Suppressor macrophage treated with lipopolysaccharide for 1 hour (primary cell): ENCODE measurements at places on chromosomes 1 and 21.

- no peak for DNase-seq
Observed at GRCh38 chr1:24167008-24167407, 20.1 kb downstream of the IFNLR1 start.

DNA sequence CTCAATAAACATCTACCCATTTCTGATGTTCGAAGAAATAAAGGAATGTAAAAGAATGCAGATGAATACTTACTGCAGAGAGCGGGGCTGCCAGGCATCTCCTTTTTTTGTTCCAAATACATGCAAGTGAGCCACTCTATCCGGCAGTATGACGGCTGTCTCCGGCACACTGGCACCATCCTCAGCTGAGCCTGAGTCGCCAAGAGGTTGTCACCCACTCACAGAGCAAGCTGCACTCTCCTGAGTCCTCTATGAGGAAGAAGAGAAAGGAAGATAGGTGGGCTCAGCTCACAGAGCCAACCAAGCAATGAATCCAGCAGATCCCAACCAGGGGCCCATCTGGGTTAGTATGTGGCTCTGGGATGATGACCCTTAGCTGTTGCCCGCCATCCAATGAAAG lies 65.3 kb downstream of the CD46 start:
- no peak for DNase-seq

DNA sequence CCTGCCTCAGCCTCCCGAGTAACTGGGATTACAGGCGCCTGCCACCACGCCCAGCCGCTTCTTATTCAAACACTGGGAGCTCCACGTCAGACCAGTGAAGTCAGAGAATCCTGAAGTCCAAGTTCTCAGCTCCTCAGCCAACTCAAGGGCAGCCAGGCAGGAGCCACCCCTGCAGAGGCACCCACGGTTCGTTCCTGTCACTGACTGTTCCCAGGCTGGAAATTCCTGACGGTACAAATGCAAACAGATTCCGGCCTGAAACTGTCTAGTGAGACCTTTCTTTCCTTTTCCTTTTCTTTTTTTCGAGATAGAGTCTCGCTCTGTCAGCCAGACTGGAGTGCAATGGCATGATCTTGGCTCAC lies 11.7 kb downstream of the SLC35E2B start:
- no peak for DNase-seq

DNA sequence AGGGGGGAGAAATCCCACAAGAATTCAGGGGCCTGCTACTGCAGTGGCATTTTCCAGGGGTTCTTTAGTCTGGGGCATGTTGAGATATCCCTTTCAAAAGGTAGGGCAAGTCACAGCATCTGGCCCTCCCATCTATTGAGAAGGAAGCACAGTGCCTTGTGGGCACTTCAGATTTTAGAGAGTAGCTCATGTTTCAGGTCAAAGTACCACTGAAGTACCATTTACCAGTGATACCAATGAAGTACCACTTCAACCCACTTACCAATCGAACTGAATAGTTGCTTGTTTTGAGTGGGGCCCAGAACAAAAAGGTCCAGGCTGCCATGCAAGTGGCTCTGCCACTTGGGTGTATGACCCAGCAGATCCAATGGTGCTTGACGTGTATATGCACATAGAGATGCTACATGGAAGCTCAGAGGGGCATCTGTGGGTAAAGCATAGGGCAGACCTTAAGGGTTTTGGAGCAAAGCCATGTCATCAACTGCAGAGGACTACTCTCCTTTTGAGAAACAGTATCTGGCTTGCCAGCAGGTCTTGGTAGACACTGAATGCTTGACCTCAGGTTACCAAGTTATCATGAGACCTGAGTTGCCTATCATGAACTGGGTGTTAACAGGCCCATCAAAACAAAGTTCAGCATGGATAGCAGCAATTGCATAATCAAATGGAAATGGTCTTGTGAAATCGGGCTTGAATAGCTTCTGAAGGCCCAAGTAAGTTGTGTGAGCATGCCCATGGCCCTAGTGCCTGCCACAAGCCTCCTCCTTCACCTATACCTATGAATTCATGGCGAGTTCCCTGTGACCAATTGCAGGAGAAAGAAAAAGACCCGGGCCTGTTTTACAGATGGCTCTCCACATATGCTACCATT lies 23.5 kb downstream of the PLA2G2D start:
- no peak for DNase-seq

DNA sequence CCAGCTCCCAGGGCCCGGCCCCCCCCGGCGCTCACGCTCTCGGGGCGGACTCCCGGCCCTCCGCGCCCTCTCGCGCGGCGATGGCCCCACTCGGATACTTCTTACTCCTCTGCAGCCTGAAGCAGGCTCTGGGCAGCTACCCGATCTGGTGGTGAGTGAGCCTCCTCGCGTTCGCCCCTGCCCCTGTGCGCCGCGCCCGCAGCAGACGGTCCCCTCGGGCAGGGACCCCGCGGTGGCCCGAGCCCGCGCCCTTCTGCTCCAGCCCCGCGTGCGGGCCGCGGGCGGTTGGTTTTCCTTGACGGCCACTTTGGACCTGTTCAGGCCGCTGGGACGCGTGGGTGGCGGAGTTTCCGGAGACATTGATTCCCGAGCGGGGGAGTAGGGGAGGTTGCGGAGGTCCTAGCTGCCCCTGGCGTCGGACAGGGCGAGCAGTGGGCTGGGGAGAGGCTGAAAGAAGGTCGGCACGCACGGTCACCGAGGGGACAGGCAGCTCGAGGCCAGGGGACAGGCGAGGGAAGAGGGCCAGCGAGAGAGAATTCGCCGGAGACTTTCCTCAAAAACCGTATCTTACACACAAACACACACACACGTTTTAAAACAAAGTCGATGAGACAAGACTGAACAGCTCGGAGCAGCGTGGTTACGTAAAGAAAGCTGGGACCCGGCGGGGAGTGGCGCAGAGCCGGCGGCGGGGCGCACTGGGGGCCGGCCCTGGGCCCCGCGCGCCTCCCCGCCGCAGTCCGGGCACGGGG lies 427 bp downstream of the WNT3A start:
- peak; percentile 27 for DNase-seq

DNA sequence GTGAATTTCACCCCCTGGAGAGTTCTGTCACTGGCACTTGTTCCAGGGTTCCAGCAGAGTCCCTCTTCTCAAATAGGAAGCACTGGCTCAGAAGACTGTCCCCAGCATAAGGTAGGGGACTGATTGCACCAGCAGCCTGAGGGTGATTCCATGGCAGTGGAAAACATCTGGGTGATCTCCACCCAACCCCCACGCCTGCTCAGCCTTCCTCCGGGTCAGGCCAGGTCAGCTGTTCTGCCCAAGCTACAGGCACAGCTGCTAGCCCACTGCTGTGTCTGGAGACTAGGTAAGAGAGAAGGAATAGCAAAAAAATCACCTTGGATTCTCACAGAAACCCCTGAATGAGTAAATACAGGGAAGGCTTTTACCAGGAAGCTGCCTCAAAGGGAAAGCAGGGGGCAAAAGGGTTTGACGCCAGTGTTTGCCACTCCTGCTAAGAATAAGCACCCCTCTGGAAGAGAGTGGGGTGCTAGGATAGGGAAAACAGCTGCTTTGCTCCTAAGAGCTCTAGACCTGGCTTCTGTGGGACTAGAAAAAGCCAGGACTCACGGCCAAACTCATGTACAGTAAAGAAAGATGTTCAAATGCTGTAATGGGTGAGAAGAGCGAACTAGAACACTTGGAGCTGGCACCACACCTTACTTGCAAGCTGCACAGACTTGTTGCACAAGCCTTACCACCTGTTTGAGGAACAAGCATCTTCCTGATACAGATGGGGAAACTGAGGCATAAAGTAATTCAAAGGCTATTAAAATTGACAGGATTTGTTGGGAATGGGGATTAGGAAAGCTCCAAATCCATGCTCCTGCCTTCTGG lies 1.0 kb upstream of the DENND2D start:
- DNase-seq, result peak; percentile 41

GRCh38 chr21:43195121-43196021 lies 26.6 kb downstream of the CRYAA start:
- DNase-seq, result no peak

DNA sequence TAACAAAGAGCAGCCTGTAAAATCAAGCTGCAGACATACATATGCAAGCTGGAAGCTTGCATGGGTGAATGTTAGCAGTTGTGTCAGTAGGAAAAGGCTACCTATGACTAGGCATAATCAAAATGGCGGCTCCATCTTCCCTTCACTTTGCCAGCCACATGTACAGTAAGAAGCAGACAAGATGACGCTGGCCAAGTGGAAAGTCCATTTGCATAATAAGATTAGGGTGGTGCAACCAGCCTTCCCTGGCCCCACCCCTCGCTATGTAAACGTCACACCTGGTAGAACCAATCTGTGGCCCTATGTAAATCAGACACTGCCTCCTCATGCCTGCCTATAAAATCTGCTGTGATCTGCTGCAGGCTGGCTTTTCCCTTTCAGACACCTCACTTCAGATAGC lies 171.9 kb upstream of the USP25 start:
- no peak for DNase-seq

- DNase-seq, result no peak
Observed at GRCh38 chr1:175877939-175878737, 134.7 kb upstream of the TNR start.

- DNase-seq, result no peak
Observed at GRCh38 chr1:109188200-109188599, 25.5 kb upstream of the SARS1 start.

- no peak for DNase-seq
Observed at GRCh38 chr1:156012051-156012817, 8.5 kb downstream of the SSR2 start.

DNA sequence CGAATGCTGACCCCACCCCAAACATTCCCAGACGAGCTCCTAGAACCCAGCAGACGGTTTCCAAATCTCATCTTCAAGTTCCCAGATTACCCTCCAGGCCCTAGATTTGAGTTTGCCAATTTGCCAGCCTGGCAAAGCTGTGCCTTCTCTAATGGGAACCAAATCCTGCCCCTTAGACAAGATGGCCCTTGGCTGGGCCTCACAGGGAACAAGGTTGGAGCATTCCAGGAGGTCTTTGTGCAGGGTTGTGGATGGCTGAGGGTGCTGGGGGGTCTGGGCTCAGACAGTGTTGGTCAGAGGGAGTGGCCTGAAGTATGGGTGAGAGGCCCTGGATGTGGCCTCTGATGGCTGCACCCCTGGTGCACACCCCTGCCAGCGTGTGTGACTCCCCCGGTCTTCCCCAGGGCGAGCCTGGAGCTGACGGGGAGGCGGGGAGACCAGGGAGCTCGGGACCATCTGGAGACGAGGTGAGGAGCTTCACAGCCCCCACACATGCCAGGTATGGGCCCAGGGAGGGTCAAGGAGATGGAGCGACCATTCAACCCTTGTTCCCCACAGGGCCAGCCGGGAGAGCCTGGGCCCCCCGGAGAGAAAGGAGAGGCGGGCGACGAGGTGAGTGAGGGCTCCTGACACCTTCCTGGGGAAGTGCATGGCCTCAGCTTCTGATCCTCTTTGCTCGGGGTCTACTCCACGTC lies 10.2 kb downstream of the COL6A1 start:
- DNase-seq, result no peak

- no peak for DNase-seq
Observed at GRCh38 chr1:18628511-18628910, 2.1 kb upstream of the PAX7 start.

DNA sequence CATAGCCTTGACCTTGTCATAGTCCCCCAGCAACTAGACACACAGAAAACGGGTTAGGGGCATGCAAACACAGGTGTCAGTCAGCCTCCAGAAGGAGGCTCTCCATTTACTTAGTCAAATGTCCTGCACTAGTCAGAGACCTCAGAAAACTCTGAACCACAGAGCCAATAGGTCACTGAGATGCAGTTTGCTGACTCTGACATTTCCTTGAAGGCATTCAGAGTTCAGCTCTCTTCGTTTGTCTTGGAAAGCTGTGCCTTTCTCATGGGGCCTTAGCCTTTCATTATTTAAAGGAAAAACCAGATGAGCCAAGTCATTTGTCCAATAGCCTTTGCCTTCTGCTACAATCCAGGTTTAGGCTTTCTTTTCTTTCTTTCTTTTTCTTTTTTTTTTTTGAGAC lies 3.5 kb downstream of the OLFML2B start:
- DNase-seq, result no peak

- DNase-seq, result no peak
Observed at GRCh38 chr1:165876121-165876520, 48.7 kb downstream of the UCK2 start.

GRCh38 chr1:15684042-15684461 lies at the start of gene PLEKHM2:
TSS of gene PLEKHM2 (plus strand) at chr1:15684320. CDS start at chr1:15684559, 239 bp downstream.
- peak; percentile 91 for DNase-seq

GRCh38 chr1:211484755-211485479 lies 7.0 kb downstream of the RD3 start:
- DNase-seq, result no peak

DNA sequence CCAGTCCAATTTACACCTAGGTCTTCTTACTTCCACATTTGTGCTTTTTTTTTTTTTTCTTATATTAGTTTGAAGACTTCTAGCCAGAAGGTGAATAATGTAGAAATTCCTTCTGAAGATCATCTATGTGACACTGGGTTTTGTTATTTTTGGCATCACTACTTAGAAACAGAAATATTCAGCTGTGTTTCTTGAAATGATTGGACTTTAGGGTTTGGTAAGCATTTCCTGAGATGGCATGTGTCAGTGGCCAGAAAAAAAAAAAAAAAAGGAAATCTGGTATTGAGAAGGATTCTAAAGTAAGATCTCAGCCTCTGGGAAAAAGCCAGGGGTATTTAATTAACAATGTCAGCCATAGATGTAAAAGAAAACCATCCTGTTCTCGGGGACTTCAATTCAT lies 43.4 kb upstream of the LRRC8C start:
- no peak for DNase-seq

DNA sequence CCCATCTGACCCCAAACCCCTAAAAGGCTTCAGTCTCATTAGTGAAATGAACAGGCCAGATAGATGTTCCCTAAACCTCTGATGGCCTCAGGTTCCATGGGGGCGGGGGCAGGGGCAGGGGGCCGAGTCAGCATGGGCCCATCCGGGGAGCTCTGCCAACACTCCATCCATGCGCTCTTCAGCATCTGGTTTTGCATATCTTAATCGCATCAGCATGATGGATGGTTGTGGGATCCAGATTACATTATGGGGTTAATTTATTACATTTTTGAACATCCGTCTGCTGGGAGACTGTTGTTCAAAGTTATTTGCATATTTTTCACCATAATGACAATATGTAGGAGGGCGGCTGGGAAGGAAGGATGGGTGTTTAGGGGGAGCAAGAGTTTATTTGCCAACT lies 3.1 kb upstream of the MAD2L2 start:
- no peak for DNase-seq

- DNase-seq, result peak; percentile 88
Observed at GRCh38 chr1:175188936-175189335, 3.6 kb downstream of the KIAA0040 start.

GRCh38 chr1:246789454-246790339 lies 65.5 kb downstream of the SCCPDH start:
- no peak for DNase-seq

- no peak for DNase-seq
Observed at GRCh38 chr21:16002874-16003466, 273.2 kb downstream of the USP25 start.

- DNase-seq, result peak; percentile 95
Observed at GRCh38 chr1:39639305-39640130, at the start of gene HEYL. TSS of gene HEYL (minus strand) at chr1:39639643. CDS start at chr1:39639625, 18 bp downstream.

GRCh38 chr1:109775398-109775797 lies 11.7 kb upstream of the EPS8L3 start:
- no peak for DNase-seq

GRCh38 chr1:9013819-9014218 lies 12.4 kb downstream of the SLC2A7 start:
- no peak for DNase-seq
